Fibroblast of lung (primary cell): ENCODE measurements at places on chromosomes 11 and 22.

- no peak for DNase-seq
Measured at GRCh38 chr11:72996959-72997358, 145.2 kb downstream of the FCHSD2 start.

DNA sequence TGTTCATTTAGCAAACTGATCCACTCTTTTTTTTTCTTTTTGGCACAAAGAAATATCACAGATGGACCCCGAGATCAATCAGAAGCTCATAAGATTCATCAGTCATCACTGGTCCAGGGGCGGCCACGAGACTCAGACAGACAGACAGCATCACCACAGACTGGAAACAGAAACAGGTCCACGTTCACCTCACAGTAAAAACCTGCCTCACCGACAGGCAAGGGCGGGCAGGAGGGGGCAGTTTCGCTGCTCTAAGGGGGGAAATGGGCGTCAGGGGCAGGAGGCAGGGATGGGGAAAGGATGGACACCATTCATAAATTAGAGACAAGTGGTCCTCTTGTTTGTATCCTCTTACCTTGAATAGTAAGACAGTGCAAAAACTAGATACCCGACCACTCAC lies 16.5 kb downstream of the CHST1 start:
- DNase-seq = no peak

DNA sequence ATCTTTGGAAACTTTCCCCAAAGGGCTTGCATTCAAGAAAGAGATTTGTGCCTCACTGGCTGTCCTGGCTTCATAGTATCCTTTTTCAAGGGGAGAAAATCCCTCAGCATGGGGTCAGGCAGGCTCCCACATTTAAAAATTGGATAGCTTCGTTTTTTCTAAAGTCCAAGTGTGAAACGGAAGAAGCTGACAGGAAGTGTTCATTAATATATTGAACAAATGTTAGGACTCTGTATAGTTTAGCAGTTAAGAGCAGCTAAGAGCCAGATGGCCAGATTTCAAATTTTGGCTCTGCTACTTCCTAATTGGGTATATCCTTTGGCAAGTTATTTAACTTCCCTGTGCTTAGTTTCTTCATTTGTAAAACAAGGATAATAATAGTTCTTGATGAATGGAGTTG lies 354.9 kb upstream of the FAT3 start:
- peak; percentile 6 for DNase-seq

- no peak for DNase-seq
Measured at GRCh38 chr11:6142936-6143335, 27.2 kb downstream of the OR52B2 start.

GRCh38 chr11:56103210-56103737 lies at the start of gene OR8H2:
TSS of gene OR8H2 (plus strand) at chr11:56103687. CDS start at chr11:56105043, 1,356 bp downstream.
- no peak for DNase-seq

- no peak for DNase-seq
Measured at GRCh38 chr11:106030609-106031008, 8.6 kb upstream of the MSANTD4 start.

DNA sequence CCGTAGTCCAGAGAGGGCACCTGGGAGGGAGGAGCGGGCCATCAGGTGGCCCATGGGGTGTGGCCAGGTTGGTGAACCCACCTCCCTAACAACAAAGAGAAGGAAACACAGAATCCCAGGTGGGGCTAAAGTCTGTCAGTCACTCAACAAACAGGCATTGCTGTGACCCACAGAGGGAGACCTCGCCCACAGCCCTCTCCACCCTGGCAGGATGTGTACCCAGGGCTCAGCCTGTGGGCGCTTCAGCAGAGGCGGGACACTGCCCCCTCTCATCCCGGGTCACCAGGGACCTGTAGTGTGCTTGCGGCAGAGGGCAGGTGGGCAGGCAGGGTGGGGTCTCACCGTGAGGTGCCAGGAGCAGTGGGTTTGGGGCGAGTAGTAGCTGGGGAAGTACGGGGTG lies 25.1 kb downstream of the TMPRSS6 start:
- no peak for DNase-seq

DNA sequence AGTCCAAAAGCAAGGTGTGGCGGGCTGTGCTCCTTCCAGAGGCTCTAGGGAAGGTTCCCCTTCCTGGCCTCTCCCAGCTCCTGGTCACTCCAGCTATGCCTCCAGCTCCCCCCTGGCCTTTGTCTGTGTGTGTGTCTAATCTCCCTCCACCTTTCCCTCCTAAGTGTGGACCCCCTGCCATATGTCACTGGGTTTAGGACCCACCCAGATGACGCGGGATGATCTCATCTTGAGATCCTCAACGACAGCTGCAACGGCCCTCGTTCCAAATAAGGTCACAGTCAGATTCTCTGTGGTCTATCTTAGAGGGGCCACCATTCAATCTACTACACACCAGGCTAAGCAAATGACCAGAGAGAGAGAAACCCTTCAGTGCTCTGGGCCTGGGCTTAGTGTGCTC lies 107.9 kb downstream of the ARHGAP8 start:
- no peak for DNase-seq

DNA sequence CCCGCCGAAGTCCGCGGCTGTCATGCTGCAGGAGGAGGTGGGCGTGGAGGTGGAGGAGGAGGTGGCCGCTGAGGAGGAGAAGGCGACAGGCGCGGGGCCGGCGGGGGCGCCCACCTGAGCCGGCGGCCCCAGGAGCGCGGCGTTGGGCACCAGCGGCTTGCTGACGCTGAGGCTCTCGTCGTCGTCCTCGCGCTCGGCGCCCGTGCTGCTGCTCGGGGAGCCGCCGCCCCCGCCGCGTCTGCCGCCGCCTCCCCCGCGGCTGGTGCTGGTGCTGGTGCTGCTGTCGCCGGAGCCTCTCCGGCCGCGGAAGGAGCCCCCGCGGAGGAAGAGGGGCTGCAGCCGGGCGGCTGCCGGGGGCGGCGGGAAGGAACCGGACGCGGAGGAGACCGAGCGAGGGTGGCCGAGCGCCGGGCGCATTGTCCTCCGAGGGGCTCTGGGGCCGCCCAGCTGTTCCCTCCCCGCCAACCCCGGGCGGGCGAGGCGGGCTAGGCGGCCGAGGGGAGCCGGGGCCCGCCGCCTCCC lies 388 bp downstream of the TMEM121B start:
- DNase-seq = peak; percentile 8

- DNase-seq = no peak
Measured at GRCh38 chr11:4433856-4434255, 15.2 kb upstream of the OR52K2 start.

DNA sequence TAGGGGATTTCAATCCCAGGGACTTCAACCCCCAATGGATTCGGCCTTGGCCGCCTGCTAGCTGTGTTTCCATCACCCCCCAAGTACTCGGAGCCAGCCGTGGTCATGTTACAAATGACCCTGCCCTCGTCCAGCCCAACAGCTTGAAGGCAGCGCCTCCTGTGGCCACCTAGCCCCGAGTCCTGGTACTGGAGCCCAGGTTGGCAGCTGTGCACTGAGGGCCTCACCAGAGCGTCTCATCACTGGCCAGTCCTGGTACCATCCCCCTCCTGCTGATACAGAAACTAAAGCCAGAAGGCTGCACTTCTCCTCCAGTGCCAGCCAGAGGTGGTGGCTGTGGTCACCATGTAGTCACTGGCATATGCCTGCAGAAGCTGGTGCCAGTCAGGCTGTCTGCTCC lies 44.9 kb upstream of the FADD start:
- DNase-seq = peak; percentile 13

- DNase-seq = no peak
Measured at GRCh38 chr11:78138291-78138690, 1.1 kb downstream of the ALG8 start.

- DNase-seq = peak; percentile 92
Measured at GRCh38 chr11:45899448-45900174, 7.5 kb downstream of the FREY1 start.

GRCh38 chr11:76668362-76669155 lies 2.0 kb downstream of the LRRC32 start:
- DNase-seq = no peak

DNA sequence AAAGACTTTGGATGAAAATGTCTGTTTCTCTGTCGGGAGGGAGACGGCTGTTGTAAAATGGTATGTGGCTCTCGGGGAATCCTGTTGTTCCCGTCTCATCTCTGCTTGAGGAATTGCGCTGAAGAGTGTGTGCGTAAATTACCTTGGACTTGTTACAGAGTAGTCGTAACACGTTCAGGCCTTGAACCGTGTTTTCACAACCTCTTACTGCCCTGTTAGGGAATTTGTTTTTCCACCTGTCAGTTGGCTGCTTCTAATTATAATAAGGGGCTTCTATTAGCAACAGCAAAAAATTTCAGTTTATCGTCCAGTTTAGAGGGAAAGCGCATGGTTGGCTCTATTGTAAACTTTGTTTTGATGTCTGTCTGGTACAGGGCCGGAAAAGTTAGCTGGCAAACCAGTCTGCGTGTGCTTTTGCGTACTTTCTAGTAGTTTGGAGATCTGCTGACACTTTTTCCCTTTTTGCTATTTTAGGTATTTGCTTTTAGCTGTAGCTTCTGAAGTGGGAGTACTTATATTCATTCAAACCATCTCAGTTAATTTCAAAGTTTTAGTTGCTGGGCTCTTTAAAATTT lies 1.5 kb downstream of the HIPK3 start:
- peak; percentile 67 for DNase-seq

DNA sequence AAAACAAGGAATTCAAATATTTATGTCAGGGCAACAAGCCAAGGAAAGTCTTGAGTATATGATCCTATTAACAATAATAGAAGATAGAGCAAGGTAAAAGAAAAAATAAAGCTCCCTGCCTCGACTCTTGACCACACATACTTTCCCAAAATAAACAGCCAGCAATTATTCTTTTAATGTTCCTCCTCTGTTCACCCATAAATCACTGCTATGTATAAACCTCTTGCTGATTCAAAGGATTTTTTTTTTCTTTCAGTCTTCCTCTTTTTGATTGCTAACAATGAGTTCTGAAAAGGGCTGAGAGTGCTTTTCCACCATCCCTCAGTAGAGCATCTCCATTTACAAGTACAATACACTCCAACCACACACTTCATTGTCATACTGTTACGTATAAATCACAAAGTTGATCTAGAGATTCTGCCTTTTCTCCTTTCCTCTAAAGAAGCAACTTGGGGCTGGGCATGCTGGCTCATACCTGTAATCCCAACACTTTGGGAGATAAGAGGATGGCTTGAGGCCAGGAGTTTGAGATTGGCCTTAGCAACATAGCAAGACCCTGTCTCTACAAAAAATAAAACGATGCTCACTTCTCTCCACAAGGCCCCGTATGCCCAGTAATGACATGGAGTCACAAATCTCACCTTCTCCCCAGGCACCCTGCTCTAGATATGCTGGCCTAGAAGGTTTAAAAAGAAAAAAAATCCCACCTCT lies 24.0 kb downstream of the RAB30 start:
- peak; percentile 58 for DNase-seq

DNA sequence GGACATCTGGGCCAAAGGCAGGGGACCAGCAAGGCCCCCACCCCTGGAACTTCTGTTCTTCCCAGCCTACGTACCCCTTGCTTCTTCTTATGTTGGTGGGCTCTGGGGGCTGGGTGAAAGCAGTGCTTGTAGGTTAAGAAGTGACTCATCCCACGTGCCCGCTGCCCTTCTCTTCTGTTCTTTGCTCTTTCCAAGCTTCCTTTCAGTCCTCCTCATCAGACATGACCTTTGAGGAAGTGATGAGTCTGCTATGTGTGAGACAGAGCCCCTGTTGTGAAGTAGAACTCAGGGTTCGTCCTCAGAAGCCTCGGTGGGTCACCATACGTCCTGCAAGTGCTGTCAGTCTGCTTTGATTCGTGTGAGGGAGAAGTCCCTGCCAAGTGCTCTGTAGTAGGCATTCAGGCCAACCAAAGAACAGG lies 12.7 kb downstream of the MED15 start:
- peak; percentile 33 for DNase-seq

- peak; percentile 94 for DNase-seq
Measured at GRCh38 chr11:69444381-69445130, 36.9 kb upstream of the LINC01488 start.

DNA sequence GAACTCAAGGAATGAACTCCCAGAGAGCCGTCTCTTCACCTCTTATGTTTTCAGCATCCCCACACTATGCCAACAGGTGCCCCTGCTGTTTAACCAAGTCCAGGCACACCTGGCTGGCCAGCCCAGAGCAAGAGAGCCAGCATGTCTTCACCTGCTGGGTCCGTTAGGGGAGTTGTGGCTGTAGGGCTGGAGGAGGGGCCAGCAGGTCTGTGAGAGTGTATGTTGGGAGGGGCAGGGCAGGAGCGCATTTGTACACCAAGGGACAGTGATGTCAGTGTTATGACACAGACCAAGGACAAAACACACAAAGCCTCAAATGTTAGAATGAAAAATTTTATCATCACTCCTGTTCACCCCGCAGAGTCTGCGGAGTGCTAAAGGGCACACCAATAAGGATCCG lies 5.8 kb downstream of the PATZ1 start:
- DNase-seq = no peak

- DNase-seq = peak; percentile 60
Measured at GRCh38 chr11:117876341-117877119, at the start of gene FXYD6. TSS of gene FXYD6 (minus strand) at chr11:117876658. CDS start at chr11:117842776, 33,882 bp downstream.

GRCh38 chr11:77064648-77065217 lies 2.0 kb upstream of the CAPN5 start:
- DNase-seq = no peak

DNA sequence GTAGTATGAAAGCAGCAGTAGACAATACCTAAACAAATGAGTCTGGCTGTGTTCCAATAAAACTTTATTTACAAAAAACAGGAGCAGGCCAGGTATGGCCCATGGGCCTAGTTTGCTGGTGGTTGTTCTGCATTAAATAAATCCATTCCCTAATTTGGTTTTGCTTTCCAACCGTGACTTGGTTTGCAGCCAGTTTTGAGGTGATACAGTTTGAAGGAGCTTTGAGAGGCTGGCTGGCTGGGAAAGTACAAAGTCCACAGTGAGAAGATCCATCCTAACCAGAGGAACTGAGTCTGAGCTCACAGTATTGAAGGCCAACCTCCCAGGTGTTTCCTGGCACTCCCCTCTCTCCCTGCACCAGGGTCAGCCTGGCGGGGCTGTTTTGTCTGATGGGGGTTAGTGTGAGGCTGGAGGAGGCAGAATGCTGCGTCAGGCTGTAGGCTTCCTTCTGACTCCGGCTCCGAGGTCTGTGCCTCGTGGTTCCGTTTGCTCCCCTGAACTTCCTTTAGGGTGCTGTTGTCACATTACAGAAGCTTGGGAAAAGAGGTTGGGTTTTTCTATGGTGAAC lies 129.5 kb downstream of the MICAL2 start:
- no peak for DNase-seq

GRCh38 chr11:95915051-95915450 lies 8.9 kb downstream of the MTMR2 start:
- DNase-seq = peak; percentile 49

DNA sequence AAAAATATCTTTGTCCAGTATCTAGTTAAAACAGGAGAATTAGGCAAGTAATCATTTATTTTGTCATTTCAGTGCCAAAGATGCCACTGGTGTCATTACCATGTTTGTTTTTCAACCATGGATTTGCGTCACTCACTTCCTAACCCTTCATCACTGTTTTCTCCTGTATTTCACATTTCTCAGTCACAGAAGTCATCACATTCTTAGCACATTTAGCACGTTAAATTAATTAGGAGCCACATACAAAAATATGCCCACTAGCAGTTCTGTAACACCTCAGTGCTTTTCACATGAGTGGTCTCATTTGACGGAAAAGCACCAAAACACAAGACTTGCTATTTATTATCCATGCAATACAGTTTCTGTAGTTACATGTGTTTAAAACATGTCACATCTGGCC lies 546.0 kb downstream of the METTL15 start:
- no peak for DNase-seq
